NAMALWA (cell line): ENCODE measurements at places on chromosomes 5 and 9.

DNA sequence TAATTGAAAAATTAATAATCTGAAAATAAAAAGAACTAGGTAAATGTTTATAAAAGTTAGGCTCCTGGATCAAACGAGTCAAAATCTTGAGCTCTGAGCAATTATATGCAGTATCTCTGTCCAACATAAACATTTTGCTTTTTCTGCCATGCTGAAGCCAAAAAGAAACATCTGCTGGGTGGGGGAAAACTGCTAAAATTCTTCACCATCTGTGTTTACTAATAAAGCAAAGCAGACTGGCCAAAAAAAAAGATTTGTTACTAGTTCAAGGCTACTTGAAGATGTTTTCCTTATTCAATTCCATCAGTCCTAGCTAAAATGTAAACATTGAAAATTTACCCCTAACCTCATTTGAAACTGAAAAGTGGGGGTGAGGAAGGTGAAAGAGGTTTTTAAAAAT lies 29.7 kb downstream of the GTF3C4 start:
- no peak for DNase-seq

DNA sequence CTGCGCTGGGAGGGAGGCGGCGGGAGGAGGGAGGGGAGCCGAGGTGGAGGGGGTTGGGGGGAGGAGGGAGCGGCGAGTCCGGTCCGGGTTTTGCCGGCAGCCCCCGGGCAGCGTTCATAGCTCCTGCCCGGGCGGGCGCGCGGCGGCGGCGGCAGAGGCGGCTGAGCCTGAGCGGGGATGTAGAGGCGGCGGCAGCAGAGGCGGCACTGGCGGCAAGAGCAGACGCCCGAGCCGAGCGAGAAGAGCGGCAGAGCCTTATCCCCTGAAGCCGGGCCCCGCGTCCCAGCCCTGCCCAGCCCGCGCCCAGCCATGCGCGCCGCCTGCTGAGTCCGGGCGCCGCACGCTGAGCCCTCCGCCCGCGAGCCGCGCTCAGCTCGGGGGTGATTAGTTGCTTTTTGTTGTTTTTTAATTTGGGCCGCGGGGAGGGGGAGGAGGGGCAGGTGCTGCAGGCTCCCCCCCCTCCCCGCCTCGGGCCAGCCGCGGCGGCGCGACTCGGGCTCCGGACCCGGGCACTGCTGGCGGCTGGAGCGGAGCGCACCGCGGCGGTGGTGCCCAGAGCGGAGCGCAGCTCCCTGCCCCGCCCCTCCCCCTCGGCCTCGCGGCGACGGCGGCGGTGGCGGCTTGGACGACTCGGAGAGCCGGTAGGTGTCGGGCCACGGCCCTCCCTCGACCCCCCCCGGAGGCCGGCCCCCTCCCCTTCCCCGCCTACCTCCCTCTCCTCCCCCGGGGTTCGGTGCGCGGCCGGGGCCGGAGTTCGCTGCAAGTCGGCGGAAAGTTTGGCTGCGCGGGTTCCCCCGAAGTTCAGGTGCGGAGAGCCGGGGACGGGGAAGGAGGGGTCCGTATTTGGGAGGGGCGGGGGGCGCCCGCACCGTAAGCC lies at the start of gene CXXC5:
TSS of gene CXXC5 (plus strand) at position 145 of the 877 bp plus-strand sequence. CDS start 32,175 bp downstream, outside the sequence.
- peak; percentile 80 for DNase-seq

GRCh38 chr5:179836225-179837019 lies 15.7 kb downstream of the SQSTM1 start:
- peak; percentile 43 for DNase-seq

DNA sequence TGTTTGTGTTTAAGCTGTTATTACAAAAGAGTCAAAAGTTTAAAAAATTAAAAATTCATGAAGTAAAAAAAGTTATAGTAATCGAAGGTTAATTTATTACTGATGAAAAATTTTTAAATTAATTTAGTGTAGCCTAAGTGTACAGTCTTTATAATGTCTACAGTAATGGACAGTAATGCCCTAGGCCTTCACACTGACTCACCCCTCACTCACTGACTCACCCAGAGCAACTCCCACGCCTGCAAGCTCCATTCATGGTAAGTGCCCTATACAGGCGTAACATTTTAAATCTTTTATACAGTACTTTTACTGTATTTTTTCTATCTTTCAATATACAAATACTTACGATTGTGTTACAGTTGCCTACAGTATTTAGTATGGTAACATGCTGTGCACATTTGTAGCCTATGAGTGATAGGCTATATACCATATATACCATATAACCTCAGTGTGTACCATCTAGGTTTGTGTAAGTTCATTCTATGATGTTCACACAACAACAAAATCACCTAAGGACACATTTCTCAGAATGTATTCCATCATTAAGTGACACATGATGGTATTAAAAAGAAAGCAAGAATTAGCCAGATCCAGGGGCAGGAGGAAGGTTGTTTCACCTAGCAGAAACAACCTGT lies 40.1 kb downstream of the DCAF10 start:
- no peak for DNase-seq

DNA sequence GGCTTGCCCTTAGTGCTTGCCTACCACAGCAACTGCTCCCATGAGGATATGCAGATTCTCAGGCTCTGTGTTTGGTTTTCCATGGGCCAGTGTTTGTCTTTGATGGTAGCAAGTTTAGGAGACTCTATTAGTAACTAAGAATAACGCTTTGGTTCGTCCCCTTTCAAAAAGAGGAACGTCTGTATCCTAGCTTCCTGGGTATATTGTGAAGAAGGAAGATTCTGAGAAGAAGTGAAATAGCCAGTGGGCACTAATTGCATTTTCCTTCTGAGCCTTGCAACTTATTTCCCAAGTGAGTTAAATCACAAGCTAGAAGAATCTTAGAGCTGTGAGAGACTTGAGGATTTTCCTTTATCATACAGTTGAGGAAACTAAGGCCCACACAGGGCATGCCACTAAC lies 376.8 kb downstream of the PIK3R1 start:
- no peak for DNase-seq

- no peak for DNase-seq
Observed at GRCh38 chr9:130988905-130989304, 20.1 kb upstream of the LAMC3 start.

GRCh38 chr9:132166599-132166998 lies 4.7 kb downstream of the NTNG2 start:
- DNase-seq, result no peak

DNA sequence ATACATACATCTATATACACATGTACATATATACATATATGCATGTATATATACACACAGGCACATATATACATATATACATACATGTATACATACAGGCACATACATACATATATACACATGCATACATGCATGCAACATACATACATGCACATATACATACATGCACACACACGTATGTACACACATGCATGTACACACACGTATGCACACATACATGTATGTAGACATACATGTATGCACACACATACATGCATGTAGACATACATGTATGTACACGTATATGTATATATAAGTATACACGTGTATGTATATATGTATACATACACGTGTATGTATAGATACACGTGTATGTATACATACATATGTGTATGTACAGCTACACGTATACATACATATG lies 617.0 kb downstream of the RAB3C start:
- DNase-seq, result no peak
